ENCODE measurements at places on chromosomes 11 and 22.

DNA sequence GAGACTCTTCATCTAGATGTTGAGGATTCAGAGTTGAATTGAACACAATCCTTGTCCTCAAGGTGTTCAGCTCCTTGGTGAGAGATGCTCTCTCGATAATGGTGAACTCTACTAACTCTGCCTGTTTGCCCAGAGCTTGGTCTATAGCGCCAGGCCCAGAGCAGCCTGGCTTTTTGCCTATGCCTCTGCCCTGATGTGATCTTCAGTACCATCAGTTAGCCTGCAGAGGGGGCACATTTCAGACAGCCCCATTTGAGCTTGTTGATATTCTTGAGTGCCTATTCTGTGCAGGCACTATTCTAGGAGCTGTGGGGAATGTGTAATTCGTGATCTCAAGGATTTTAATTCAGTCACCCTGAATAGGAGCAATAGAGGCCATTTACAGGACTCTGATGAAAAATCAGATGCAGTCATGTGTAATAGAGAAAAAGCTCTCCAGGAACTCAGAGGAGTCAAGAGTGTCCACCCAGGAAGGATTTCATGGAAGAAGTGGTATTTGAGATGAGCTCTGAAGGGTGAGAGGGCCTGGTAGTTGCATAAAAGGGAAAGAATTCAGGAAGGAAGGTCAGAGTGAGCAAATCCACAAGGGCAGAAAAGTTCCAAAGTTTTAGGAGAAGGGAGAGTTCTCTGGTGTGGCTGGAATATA, 19.3 kb downstream of the GTPBP1 start:
- DNase-seq = no peak

- DNase-seq = no peak
These were observed 221.3 kb downstream of the INSC start for GRCh38 chr11:15336021-15336420.

DNA sequence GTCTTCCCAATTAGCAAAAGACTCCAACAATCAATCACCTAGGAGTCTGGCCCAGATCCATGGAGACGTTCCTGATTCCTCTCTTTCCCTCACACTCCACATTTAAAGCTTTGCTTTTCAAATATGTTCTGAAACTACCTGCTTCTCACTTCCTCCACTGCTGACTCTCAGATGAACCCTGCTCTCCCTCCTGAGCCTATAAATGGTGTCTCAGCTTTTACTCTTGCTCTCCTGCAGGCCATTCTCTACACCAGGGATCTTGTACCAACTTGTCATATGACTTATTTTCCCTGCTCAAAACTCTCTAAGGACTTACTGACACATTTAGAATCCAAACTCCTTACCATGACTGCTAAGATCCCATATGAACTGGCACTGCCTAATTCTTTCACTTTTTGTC, 138.4 kb upstream of the DDI1 start:
- DNase-seq = no peak

DNA sequence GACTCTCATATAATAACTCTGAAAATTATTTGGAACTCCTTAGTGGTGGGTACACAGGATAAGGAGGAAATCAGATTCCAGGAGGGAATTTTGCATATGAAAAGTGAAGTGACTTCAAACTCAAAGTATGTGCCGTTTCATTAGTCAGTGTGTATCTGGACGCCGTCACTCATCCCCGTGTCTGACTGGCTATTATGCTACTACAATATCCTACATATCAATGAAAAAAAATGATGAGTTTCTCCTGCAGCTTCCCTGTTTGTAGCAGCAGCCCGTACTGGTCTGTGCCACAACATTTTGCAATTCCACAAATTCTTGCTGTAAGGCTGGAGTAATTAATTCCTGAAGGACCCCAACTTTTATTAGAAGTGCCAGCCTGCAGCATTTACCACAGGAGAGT, 16.5 kb downstream of the WT1 start:
- DNase-seq = no peak

DNA sequence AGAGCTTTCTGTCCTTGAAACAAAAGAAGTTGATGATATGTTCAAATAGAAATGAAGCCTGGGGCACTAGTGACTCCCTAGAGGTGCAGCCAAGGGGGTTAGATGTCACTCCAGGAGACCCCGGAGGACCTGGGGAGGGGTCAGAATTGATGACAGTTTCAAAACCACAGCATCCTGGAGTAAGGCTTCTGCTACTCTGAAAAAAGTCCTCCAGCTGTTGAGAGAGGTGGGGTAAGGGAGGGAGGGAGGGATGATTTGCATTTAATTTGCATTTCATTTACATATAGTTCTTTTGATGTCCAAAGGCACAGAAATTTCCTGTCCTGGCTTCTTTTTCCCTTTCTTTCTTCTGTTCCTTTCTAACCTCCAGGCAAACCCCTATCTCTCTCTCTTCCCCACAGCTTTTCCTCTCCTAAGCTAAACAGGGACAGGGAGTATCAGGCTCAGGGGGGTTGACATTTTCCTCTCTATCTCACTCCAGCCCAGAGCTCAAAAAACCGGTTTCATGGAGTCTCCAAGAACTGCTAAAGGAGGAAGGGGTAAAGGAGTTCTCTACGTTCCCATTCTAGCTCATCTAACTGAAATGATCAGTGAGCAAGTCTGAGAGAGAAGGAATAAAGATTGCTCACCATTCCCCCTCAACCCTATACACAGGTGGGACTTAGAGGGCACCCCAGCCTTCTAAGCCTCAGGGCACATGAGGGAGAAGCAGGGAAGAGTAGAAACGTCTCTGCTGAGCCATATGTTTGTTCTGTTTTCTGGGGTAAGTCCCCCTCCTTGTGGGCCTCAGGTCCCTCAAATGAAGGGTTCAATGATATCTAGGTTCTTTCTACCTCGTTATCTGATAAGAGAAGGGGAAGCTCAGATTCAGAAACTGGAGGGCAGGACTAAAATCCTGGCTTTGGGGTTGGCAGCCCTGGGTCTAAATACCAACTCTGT, 3.5 kb upstream of the POU2F3 start:
- DNase-seq = no peak

DNA sequence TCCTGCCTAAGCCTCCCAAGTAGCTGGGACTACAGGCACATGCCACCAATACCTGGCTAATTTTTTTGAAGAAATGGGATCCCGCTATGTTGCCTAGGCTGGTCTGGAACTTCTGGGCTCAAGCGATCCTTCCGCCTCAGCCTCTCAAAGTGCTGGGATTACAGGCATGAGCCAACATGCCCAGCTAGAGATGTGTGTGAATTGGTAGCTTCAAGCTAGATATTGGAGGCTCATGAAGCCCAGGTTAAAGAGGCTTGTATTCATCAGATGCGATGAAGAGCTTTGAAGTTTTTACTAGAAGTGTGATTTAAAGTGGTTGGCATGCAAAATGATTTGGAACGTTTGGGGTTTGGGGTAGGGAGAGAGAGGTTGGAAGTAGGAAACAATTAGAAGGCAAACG, 19.6 kb downstream of the NF2 start:
- DNase-seq = no peak
